ENCODE measurements at places on chromosomes 2 and 18.

GRCh38 chr2:183081911-183082310 lies 3.4 kb downstream of the DUSP19 start:
- DNase-seq = no peak

DNA sequence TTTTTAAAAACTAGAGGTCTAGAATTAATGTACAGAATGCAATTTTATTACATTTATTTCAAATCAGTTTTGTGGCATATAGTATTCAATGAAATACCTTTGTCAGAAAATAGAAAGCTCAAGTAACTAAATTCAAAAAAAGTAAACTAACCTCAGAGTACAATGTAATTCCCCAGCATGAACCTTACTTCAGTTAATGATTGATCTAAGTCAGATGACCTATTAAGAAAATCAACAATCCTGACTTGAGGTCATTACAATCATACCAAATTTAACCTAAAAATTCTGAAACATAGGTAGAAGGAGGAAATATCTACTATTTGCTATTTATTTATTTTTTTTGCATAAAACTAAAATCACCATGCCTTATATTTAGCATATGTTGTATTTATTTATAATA lies 142.9 kb downstream of the CCDC102B start:
- no peak for DNase-seq

DNA sequence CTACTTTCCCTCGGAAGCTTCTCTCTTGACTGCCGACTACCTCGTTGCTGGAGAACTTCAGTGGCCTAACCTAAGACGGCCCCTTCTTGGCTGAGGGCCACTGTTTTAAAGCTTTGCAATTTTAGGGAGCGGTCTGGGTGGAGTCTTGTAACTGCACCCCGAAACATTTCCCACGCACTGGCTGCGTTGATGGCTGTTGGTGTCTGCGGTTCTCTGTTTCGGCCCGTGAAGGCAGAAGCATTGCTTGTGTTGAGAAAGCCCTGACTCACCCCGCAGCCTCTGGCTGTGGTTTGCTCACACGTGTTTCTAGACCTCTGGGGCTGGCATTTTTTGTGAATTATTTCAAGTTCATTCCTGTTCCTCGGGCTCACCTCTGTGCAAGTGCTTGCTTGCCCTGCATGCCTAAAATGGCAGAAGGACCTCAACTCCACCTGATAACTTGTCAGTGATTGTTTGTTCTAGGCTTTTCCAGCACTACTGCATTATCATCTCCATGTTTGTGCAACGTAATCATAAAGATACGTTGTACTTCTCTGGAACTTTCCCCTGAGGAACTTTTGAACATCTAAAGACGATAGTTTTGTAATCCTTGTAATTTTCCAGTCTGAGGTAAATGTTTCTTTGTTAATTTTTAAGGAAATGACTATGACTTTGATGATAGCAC lies 94.2 kb upstream of the DLX2 start:
- no peak for DNase-seq

- no peak for DNase-seq
These were observed 41.5 kb downstream of the PRELID3A start for GRCh38 chr18:12449051-12449785.

DNA sequence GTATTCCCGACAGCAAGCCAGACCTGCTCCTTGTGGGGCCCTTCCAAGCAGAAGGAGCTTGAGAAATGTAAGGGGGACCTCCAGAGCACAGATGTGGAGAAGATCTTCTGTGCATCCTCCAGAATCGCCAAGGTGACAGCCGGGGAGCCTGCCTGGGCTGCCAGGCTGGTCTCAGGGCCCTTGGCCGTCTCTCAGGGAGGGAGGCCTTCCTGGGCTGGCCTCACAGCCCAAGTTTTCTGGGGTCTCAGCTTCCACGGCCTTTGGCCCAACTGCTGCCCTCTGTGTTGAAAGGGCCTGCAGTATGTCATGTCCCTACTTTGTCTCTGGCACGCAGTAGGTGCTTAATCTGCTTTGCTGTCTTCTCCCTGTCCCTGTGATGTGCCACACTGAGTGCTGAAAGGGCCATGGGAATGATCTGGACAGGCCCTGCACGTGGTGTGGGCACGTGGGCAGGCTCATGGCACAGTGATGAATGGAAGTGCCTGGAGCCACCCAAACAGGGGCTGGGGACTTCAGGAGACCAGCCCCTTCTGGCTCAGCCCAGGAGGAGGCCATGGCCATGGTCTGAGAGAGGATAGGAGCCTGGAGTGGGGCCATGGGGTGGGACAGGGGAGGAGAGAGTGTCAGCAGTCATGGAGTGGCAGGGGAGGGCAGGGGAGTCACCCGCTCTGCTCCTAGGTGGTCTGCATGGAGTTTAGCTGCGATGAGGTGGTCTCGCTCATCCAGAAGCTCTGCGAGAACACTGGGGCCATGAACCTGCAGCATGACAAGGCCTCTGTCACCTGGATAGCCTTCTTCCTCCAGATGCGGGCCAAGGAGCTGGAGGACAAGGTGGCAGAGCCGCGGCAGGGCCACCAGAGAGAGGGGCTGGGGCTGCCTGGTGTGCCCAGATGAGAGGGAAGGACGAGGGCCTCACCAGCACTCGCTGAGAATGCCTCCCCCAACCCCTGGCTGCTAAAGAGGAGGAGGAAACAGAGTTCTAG lies 35.4 kb downstream of the HJURP start:
- DNase-seq = no peak

DNA sequence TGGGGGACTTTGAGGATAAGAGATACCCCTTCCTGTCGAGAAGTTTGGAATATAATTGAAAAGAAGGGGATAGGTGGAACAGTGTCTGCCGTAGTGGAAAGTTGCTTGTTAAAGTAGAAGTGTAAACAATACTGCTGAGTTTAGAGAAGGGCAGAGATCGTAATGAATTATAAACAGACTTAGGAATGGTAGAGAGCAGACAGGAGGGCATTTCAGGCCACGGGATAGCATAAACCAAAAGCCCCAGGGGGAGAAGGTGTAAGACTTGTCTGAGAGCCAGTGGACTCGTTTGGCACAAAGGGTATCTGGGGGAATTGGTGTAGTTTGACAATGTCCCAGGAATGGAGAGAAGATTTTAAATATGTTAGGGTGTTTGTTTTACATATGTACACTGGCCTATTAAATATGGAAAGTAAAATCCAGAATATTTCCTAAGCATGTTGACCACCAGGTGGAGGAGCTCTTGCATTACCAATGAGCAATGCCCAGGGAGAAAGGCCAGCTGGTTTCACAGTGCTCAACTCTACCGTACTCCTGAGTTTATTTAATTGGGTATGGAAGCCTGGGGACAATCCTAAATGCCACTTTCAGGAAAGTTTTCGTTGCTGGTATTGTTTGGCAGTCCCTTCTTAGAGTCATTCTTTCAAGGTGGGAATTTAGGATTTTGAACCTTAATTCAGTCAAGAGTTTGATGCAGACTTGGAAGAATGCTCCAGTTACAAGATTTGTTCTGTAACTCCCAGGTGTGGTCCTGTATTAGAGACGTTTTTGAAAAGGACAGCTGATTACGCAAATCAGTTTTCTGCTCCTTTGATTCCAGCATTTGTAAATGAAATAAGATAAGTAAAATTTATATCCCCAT lies 7.5 kb downstream of the COPS8 start:
- DNase-seq = no peak

- no peak for DNase-seq
These were observed 61.7 kb downstream of the KCNS3 start for GRCh38 chr2:17940091-17940630.

DNA sequence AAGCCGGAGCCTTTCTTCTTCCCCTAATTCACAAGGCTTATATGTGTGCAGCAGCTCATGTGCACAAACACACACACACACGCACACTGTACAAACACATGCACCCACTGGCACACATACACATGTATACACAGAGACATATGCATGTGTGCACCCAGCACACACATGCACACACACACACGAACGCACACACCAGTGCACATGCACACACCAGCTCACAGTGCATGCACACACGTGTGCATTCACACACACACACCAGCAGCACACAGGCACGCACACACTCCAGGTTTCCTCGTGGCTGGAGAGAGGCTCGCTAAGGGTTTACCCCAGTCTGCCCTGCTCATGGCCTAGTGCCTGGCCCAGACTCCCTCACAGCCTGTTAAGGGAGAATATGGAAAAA lies 234.0 kb downstream of the EIPR1 start:
- no peak for DNase-seq

DNA sequence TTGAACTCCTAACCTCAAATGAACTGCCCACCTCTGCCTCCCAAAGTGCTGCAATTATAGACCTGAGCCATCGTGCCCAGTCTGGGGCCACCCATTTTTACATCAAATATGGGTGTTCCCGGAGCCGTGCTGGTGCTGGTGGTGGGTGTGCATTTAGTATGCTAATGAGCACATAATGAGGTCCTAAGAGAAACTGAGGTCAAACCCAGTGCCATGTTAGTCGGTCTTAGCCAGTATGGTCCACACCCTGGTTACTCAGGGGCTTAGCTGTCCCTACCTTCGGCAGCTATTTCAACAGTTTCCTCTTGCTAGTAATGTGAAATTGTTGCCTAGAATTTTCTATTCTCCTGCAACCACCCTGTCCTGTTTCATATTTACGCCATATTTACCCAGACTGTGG lies 38.4 kb upstream of the FZD5 start:
- DNase-seq = no peak

- DNase-seq = no peak
These were observed 132.3 kb upstream of the PELI1 start for GRCh38 chr2:64276417-64277095.

DNA sequence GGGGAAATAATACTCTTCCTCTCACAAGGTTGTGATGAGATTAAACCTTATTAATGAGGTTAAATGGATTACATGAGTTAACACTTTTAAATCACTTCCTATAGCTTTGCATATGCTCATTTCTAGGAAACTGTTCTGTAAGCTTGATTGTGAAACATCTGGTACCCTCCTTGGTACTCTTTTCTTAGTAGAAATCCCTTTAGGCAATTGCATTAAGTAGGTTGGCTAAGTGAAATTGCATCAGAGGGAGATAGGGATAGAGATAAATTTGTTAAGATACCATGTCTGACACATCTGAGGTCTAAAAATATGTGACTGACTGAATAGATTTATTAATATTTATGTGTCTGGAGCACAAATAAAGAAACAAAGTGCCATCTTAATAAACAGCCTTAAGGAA lies 275.9 kb upstream of the MAP2 start:
- no peak for DNase-seq

- DNase-seq = no peak
These were observed 121.9 kb upstream of the MYT1L start for GRCh38 chr2:2452961-2453360.

GRCh38 chr2:217283460-217283859 lies 423.6 kb upstream of the TNP1 start:
- no peak for DNase-seq

All from NCI-H2081 treated with DMSO at 0.1 percent for 48 hours (cell line).